Hepatocyte (in vitro differentiated cells): ENCODE measurements at places on chromosomes 1 and 21. TPM values are rescaled to one million over a fixed set of nuclear protein-coding genes. Genes with fewer than 3 reads are reported as not detected.

DNA sequence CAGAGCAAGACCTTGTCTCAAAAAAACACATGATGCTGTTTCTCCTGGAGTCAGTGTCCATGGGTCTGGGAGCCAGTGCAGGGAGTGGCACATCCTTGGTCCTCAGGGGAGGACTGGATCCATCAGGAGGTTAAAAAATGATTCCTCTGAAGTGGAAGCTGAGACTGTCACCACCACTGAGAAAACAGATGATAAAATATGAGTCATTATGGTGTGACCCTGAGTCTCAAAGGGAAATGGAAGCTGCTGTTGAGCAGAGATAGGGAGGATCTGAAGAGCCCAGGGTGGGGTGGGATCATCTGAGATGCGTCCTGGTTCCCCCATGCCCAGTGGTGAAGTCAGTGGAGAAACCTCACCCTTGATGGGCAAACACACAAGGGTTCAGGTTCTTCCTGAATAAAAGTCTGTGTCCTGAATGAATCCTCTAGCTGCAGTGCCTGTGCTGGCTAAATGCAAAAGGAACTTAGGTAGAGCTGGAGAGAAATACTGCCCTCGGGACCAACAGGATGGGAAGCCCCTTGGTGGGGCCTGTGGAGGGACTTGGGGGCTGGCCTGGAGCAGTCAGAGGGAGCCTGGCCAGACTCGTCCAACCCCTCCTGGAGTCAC, 61.6 kb upstream of the TENT5B start:
- peak; percentile 39 for DNase-seq

- peak; percentile 9 for DNase-seq
Measured at GRCh38 chr1:56710646-56711045, 65.5 kb downstream of the PRKAA2 start.

GRCh38 chr1:147808025-147808424, 47.6 kb upstream of the GJA5 start:
- peak; percentile 38 for DNase-seq

DNA sequence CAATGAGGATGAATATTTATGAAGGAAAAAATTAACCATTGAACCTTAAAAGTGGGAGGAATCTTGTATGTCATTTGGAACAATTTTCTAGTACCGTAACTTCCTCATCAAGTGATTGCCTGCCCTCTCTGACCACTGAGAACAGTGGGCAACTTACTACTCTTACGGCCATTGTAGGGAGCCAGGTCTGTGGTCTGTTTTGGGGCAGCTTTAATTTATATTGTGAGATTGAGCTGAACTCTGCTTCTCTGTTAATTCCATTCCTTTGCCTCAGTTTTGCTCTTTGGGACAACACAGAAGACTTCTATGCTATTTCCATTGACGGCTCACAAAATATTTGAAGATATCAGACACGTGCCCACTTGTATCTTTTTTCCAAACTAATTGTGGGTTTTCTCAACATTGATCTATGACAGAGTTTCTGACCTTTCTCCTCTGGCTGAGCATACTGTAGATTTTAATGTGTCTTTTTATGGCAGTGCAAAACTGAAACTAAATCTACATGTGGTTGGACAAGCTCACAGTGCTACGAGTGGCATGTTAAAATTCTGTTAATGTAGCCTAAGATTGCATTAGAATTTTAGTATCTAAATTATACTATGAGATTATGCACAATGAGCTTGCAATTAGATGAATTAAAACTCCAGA, 27.8 kb upstream of the ZNF281 start:
- no peak for DNase-seq

Gene RYR2
- total RNA-seq: 0.50 and 1.1 TPM in 2 replicates
